CD4-positive, alpha-beta T cell treated with Interferon gamma for 1 hour (primary cell): ENCODE measurements at places on chromosomes 7 and 10.

- no peak for DNase-seq
Observed at GRCh38 chr10:86234107-86234506, 132.5 kb downstream of the GRID1 start.

DNA sequence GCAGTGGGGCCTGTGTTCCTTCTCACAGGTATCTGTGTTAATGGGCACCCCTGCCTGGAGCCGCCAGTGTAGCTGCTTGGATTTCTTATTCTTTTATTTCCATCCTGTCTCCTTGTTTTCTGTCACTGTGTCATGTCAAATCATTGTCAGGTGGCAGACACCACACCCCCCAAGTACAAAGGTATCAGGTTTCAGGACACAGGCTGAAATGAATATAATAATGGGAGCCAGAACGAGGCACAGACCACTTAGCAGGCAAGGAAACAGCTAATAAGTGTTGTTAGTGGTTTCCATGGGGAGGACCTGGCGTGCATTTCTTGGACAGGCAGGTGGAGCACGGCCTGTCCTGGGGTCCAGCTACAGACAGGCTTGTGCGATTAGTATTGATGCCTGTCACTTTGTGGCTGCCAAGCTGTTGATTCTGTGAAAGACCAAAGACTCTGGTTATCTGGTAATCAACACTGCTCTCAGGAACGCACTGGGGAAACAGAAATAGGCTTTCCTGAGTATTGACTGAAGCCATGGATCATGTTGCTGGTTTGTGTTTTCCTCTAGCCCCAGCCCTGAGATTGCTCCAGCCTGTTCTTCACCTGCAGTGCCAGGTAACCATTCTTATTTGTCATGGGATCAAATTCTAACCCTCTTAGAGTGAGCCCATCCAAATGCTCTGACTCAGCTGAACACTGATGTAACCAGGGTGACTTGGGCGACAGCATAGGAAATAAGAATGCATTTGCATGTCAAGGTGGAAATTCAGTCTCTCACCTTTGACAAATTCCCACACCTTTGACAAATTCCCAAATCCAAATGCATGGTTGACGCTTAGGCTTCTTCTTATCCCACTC, 1002.0 kb downstream of the LRMDA start:
- no peak for DNase-seq

DNA sequence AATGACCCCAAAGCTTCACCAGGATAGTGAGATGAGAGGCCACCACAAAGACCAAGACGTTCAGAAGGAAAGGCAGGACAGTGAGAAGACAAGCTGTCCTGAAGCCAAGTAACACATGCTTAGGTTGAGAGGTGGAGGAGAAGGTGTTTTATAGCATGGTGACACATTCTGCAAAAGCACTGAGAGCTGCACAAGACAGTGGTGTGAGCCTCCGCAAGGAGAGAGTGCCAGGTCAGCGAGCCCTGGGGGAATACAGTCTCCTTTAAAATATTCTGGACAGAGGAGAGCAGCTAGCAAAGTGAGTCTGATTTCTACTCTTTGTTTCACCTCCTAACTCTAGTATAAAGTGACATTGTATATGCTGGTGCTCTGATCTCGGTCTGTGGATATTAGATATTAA, 68.0 kb upstream of the VKORC1L1 start:
- no peak for DNase-seq

DNA sequence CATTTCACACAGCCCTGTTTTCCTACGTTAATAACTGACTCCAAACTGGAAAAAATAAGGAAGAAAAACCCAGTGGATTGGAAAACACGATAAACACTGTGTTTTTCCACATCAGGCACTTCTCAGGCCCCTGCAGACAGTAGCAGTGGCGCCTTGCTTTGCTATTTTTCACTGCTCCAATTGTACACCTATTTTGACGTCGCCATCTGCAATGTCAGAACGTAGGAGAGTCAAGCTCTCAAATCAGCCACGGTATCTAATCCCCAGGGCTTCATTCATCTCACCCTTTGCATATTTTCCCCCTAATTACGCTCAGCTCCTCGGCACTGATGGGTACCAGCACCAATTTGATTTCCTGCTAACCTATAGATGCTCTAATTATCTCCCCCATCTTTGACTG, 338.1 kb upstream of the GALNT17 start:
- no peak for DNase-seq

DNA sequence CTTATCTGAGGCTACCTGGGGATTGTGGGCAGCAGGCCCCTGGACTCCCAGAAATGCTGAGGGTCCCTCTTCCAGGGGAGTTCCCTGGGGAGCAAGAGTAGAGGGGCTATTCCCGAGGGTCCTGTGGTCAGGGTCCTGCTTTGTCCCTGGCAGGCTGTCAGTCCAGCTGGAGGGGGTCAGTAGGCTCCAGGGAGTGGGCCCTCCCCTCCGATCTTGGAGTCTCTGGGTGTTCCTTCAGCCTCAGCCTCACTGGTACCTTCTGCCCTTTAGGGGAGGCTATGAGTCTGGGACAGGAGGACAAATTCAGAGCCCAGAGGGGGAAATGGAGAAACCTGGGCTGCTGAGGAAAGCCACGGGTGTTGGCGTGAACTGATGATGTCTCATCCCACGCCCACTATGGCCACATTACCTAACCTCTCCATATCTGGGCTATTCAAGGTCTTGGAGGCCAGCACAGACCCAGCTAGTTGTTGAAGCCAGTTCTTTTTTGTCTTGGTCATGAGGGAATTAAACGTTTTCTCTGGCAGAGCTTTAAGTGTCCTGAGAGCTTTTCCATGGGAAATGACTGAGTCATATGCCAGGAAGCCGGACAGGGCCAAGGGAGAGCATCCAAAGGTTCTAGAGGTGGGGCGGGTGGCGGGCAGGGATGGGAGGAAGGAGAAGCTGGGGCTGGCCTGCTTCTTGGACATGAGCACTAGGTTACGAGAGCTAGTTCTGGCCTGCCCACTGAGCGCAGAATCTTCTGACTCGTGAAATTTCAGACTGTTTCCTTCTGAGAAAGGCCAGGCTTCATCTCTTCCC, 6.2 kb downstream of the CALHM2 start:
- no peak for DNase-seq

GRCh38 chr10:14904316-14904732, 25.7 kb downstream of the SUV39H2 start:
- DNase-seq = peak; percentile 4
